ENCODE measurements at places on chromosomes 13 and 19.

GRCh38 chr13:108960006-108960405 is 330.6 kb downstream of the MYO16 start:
- DNase-seq, result no peak

DNA sequence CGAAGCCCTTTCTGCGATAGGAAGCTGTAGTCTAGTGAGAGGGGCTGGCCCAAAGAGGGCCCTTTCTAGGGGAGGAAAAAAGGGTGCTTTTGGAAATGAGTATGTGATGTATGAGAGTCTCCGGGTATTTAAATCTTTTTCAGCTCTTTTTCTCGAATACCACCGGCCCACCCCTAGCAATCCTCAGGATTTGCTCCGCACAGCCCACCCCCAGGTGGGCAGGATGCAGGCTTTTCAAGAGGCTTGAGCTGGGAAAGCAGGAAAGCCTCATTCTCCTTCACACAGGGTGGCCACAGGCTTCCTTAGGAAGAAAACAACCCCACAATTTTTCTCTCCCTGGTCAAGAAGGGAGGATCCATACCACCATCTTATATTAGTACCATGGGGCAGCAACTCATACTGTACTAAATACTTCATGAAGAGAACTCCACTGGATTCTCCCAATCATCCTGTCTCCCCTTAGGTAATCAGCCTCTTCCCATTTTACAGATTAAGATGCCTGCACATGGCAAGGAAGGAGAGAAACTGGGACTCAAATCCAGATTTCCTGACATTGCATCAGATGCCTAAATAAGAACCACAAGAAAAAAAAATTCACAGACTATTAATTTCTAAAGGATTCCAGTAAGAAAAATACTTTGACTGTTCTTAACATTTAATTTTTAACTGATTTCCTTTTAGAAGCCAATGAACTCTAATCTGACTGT is 84.4 kb downstream of the STK24 start:
- DNase-seq, result no peak

DNA sequence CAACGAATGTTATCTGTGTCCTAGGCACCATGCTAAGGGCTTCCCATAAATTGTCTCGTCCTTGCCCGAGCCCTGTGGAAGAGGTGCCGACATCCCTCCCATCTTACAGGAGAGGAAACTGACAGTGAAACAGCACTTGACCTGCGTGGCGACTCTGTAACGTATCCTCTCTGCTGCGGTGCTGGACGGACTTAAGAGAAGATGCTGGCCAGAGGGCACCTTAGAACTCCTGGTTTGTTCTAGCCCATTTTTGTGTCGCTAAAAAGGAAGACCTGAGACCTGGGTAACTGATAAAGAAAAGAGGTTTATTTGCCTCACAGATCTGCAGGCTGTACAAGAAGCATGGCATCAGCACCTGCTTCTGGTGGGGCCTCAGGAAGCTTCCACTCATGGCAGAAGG is 68.6 kb downstream of the KCTD15 start:
- no peak for DNase-seq

GRCh38 chr13:41058295-41059070 is 2.8 kb upstream of the WBP4 start:
- no peak for DNase-seq

DNA sequence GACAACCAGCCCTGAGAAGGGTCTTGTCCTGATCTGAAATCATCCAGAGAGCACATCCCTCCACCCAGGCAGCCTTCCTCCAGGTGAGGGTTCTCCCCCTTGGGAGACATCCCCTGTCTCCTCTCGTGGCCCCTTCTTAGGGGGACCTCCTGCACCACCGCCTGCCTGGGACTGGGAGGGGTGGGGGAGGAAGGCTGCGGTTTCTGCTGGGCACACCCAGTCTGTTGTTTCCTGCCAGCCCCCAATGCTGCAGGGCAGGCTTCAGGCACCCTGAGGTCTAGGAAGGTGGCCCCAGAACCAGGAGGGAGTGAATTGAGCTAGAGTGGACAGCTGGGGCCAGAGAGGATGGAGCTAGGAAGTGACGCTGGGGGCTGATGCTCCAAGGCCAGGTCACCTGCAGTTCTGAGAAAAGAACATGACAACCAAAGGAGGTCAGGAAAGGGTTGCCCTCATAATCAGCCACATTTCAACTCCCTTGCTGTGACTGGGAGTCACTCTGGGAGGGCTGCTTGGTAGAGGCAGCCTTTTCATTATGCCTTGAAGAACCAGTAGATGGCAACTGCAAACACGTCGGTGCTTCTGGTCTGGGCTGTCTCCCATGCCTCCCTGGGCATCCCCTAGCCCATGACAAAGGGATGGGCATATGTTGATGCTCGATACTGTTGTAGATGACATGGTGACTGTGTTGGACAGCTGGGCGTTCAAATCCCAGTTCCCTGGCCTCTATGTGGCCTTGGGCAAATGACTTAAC is 1.4 kb downstream of the ARHGEF18 start:
- peak; percentile 71 for DNase-seq

- DNase-seq, result no peak
Observed at GRCh38 chr19:45822716-45823115, 7.6 kb upstream of the RSPH6A start.

DNA sequence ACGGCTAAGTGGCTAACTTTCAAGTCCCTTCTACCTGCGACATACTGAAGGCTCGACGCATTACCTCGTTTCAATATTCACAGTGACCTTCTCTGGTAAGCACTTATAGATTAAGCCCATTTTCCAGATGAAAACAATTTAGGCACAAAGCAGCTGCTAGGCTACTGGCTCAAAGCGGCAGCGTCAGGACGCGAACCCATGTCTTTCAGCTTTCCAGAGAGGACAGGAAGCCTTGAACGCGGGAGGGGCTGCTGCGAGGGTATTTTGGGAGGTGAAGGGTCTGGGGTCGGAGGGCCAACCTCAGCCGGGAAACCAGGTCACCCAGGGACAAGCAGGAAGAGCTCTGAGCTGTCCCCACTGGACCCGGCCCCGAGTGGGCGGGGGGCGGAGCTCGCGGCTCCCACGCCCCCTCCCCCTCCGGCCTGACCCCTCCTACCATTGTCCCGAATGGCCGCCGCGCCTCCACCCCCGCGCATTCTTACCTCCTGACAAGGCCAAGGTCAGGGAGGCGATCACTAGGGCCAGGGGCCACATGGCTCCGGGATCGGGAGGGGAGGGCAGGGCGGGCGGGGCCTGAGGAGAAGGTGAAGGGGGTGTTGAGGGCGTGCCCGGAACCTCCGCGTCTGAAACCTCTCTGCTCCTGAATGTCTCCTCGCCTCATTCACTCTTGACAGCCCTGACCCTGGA is at the start of gene KLK13:
KLK13 (minus strand) TSS at position 559 of the 687 bp plus-strand sequence; CDS start at position 534, 25 bp downstream.
- no peak for DNase-seq

DNA sequence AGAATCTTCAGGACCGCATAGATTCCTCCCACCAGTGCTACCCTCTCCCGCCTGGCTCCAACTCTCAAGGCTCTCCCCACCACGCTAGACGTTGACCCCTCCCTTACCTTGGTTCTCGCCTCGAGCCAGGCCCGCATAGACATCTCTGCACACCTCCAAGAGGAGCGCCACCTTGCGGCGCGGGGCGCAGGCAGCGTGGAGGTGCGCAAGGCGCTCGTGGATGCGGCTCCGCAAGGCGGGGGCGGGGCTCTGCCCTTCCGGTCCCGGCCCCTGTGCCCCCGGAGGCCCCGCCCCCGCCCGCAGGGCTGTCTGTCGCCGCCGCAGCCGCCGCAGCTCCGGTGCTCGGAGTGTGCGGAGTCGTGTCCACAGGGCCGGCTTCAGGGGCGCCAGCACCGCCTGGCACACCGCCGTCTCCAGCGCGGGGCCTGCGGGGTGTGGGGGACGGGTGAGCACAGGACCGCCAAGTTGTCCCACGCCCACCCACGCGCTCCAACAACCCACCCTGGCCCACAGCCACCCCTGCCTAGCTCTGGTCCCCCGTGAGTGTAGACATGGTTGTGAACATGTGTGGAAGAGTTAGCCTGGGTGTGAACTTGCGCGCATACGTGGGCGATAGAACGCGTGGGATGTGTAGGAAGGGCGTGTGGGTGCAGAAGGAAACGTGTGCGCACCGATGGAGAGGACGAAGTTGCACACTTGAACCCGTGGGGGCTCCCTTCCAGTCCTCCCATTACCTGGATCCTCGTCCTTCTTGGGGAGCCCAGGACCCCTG is 8.1 kb downstream of the RINL start:
- DNase-seq, result peak; percentile 91

- DNase-seq, result no peak
Observed at GRCh38 chr19:33904681-33905080, 108.0 kb downstream of the KCTD15 start.

GRCh38 chr13:93080587-93080986 is 146.0 kb upstream of the GPC6 start:
- no peak for DNase-seq

DNA sequence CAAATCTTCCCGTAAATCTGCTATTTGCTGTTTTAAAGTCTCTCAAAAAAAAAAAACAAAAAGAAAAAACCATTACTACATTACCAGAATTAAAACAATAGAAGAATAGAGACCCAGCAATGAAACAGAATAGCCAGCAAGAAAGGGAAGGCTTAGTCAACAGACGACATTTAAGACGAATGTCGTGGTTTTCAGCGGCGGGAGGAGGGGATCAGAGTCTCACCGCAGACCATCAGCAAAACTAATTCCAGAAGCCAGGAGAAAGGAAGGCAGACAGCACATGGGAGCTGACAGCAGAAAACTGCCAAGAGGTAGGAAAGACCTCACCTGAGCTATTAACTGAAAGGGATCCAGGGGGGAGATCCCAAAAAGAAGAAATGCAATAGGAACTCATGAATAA is 128.9 kb downstream of the RNF17 start:
- DNase-seq, result no peak

- DNase-seq, result no peak
Observed at GRCh38 chr19:8210421-8211101, 1.4 kb downstream of the CERS4 start.

DNA sequence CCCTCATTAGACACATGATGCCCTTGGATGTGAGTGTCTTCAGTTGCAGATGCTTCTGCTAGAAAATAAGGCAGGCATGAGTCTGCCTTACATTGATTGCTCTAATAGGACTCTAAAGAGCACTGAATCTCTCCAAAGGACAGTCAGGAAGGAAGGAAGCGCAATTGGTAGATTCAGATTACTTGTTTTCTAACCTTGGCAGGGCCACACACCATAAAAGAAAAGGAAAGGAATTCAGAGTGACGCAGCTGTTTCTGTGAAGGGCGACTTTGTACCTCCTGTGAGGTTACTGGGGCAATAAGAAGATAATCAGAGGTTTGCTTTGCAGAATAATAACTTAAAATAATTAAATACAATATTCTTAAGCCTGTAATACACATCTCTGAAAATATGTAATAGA is 48.0 kb downstream of the FRY start:
- DNase-seq, result no peak

DNA sequence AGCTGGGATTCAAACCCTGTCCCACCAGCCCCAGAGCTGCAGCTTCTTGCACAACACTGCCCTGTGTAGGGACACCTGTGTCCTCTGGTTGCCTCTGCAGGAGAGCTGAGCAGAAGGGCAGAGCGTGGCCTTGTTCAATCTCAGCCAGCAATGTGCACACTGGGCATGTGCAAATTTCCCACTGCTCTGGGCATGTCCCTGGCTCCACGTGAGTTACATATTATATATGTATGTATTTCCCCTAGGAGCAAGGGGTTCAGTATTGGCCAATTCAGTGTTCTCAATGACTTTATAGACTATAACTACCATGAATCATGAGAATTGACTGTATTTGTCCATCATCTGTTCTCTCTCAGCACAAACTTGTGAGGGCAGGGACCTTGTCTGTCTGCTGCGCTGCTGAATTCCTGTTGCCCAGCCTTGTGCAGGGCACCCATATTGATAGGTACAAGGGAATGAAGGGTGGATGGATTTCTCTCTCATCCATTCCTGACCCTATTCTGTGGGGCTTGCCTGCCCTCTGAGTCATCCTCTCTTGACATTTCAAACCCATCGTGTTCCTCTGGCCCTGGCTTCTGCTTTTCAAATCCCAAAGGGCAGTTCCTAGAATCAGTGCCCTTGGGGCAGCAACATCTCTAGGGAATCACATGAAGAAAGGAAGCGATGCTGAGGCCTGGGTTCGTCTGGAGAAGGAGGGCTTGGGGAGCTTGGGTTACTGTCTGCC is 69.7 kb downstream of the ERICH6B start:
- no peak for DNase-seq

DNA sequence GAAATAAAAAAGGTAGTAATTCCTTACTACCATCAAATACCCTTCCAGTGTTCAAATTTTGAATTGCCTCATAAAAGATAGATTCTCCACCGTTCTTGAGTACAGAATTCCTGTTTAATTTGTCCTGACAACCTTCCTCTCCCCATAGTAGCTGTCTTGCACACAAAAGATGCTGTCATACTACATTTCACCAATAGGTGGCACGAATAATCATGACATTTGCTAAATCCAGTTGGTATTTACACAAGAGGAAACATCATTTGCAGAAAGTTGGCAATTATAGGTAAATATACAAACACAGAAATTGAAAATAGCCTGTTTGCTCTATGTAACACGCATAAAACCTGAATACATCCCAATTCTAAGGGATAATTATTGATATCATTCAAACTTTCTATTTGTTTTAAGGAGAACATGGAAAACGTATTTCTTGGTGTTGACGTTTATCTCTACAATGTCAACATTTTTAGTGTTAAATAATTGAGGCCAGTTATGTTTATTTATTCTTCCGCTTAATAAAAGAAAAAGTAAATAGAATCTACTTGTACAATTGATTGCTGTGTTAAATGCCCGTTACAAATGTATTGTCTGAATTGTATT is 58.3 kb upstream of the CLDN10 start:
- DNase-seq, result peak; percentile 24

- DNase-seq, result no peak
Observed at GRCh38 chr13:25981060-25981459, 70.8 kb downstream of the SHISA2 start.

DNA sequence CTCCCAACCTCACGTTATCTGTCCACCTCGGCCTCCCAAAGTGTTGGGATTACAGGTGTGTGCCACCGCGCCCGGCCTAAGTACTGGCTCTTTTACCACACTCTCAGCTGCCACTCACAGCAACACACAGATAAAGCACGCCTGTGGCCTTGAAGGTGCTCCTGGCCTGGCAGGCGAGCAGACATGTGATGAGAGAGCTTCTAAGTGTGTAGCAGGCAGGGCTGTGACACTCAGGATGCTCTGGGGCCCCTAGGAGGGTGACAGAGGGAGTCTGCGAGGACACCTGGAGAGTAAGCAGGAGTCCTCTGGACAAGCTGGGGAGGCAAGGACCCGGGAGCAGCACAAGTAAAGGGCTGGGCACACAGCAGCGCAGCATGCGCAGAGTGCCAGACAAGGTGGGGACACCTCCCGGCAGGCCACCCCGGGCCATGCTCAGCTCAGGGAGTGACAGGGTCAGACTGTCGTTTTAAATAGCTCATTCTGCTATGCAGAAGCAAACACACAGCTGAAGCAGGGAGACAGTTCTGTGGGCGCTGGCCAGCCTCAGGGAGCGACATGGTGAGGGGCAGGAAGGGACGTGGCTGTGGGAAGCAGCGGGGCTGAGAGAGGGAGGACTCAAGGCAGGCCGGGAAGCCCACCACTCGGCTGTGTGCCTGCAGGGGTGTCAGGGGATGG is 26.5 kb downstream of the MED26 start:
- DNase-seq, result no peak
